CD4-positive, alpha-beta T cell treated with Interleukin-4 for 4 hours (primary cell): ENCODE measurements at places on chromosomes 5 and 9.

DNA sequence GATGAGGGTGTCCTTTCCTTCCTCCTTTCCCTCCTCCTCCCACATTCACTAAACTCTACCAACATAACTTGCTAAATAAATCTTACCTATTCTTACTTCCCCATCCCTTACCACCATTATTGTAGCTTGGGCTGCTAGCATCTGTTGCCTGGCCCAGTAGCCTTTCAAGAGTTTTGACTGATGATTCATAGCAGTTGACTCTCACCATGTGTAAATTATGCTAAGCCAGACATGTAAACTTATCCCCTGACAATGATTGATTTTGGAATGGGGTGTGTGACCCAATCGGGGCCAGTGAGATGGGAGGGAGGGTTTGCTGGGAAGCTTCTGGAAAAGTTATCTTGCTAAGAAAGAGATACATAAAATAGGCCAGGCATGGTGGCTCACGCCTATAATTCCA, 161.8 kb upstream of the SPRY4 start:
- no peak for DNase-seq

GRCh38 chr5:140372971-140373487, 13.0 kb downstream of the SLC4A9 start:
- peak; percentile 41 for DNase-seq

DNA sequence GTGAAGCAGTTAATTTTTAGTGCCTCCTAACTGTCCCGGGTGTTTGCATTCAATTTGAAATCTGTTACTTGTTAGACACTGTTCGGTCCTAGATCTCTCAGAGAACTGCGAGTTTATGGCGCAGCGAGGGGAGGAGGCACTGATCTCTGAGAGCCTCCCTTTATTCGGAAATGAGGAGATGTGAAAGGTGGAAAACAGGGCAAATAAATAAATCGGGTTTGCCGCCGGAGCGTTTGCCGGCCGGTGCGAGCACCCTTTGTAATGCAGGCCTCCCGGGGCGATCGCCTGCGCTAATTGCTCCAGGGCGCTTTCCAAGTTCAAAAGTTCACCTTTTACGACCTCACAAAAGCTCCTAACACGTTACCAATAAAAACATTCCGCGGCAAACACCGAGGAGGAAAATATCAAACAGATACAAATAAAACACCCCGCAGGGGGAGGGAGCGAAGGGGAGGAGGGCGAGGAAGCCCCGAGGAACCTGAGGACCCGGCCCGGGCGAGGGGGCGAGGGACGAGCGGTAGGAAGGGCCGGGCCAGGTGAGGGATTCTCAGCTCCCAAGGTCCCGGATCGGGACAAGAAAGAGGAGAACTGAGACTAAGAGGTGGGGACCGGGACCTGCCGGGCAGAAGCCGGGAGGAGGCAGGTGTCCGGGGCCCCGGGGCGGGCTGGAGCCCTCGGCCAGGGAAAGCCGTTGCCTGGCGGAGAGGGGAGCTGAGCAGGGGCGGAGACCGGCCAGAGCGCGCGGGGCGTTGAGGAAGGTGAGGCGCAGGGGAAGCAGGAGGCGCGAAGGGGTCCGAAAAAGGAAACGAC, 1.4 kb downstream of the NR6A1 start:
- no peak for DNase-seq

DNA sequence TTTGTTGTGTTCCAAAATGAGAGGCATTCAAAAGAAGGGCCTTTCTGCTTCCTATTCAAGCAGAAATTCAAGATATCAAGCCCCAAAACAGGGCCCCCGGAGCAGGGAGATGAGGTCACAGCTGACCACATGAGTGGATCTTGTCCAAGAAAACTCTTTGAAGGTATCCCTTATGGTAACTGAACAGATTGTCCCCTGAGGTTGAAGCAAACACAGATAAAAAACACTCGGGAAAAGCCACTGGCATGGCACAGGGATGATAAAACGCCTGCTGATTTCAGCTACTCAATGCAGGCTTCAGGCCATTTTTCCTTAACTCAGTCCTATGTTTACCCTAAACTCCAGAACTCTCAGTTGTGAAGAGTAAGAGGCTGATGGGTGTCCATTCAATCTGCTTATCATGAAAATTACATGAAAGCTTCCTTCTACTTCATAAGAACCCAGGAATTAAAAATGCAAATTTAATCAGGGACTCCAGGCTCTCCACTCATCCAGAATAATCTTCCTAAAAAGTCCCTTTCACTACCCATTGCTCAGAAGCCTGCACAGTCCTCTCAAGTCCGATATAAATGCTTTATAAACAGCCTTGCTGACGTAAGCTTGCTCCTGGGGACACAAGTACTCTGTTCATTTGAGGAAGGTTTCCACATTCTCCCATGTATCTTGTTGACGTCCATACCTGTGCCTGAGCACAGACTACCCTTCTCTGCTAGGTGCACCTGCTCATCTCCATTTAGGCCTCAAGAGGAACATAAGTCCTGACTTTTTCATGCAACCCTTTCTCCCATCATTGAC, 35.9 kb upstream of the SLC1A3 start:
- no peak for DNase-seq

GRCh38 chr5:159242656-159243055, 20.4 kb upstream of the UBLCP1 start:
- no peak for DNase-seq

DNA sequence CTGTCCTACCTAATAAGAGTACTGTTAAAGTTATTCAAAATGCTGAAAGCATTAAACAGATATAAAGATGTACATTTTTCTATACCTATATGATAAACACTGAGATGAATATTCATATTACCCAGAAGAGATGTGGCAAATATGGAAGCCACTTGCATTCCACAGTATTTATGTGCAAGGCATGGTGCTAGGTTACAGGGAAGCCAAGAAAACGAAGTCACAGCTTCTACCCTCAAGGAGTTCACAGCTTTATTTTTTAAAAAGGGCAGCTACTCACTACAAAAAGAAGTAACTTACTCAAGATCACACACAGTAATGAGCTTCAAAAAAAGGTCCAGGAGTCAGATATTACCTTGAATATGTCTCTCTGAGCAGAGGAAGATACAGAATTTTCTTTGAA, 484.6 kb downstream of the ZNF608 start:
- no peak for DNase-seq

- DNase-seq = no peak
Measured at GRCh38 chr5:160496334-160496733, 74.7 kb downstream of the PTTG1 start.

DNA sequence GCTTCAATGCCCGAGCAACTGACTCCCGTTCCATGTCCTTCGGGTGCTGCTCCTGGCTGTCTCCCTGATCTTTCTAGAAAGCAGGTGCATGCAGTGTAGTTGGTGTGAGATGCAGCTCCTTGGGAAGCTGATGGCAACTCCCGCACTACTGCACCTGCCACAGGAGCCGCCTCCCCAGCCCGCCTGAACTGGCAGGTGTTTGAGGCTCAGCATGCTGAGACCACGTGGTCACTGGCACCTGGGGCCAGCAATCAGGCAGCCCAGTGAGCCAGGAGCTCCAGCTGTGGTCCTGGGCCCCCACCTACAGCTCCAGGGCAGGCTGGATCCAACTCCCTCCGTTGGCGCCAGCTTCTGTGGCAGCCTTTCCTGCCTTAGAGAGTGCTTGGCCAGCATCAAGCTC, 111.5 kb downstream of the ICE1 start:
- no peak for DNase-seq

DNA sequence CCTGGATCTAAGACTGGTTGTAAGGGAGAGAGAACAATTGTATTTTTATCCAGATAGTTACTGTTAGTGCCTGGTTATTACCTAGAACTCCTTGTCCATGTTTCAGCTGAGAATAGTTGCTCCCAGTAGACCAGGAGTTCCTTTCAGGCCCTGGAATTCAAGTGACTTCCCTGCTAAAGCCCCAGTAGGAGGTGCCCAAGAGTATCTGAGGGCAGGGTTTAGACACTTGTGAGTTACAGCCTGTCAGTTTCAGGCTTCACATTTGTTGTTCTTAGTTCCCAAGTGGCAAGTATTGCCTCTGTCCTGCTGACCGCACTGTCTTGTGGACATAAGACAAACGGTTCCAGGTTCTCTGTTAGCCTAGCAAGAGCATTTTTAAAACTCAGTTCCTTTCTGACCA, 743.9 kb upstream of the SEMA6A start:
- no peak for DNase-seq

- no peak for DNase-seq
Measured at GRCh38 chr5:2872676-2873075, 121.2 kb upstream of the IRX2 start.

GRCh38 chr5:138626333-138626944, 51.2 kb upstream of the HSPA9 start:
- no peak for DNase-seq

- no peak for DNase-seq
Measured at GRCh38 chr9:110531776-110532175, 47.8 kb downstream of the SVEP1 start.

GRCh38 chr5:29197631-29198454, 1995.6 kb upstream of the CDH6 start:
- DNase-seq = no peak

GRCh38 chr9:111743275-111743674, 51.5 kb downstream of the SHOC1 start:
- no peak for DNase-seq

- no peak for DNase-seq
Measured at GRCh38 chr9:13437866-13438265, 158.4 kb upstream of the MPDZ start.

GRCh38 chr9:87557996-87558395, 60.3 kb downstream of the DAPK1 start:
- no peak for DNase-seq

DNA sequence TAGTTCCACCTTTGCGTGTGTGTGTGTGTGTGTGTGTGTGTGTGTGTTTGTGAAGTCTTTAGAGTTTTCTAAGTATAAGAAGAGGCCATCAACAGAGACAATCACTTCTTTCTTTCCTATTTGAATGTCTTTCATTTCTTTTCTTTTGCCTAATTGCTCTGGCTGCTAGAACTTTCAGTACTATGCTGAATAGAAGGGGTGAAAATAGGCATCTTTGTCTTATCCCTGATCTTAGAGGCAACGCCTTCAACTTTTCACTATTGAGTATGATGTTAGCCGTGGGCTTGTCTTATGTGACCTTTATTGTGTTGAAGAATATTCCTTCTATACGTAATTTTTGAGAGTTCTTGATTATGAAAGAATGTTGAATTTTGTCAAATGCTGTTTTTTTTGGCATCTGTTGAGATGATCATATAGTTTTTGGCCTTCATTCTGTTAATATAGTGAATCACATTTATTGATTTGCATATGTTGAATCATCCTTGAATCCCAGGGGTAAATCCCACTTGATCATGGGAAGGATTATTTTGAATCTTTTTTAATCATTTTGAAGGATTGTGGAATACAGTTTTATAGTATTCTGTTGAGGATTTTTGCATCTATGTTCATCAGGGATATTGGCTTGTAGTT, 134.8 kb upstream of the CD180 start:
- DNase-seq = no peak

DNA sequence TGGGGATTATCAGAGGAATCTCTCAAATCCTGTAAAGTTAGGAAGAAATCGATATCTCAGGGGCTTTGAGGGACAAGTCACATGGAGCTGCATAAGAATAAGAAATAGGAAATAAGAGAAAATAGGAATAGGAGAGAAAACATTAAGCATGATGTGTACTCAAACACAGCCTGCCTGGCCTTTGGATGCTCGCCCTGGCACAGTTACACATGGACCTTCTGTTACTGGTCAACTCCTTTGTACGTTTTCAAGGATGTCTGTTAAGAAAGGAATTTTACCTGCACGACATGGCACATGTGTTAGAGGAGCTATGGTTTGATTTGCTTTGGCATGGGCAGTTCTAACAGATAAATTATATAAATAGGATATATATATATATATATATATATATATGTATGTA, 321.2 kb downstream of the CDH12 start:
- DNase-seq = no peak

DNA sequence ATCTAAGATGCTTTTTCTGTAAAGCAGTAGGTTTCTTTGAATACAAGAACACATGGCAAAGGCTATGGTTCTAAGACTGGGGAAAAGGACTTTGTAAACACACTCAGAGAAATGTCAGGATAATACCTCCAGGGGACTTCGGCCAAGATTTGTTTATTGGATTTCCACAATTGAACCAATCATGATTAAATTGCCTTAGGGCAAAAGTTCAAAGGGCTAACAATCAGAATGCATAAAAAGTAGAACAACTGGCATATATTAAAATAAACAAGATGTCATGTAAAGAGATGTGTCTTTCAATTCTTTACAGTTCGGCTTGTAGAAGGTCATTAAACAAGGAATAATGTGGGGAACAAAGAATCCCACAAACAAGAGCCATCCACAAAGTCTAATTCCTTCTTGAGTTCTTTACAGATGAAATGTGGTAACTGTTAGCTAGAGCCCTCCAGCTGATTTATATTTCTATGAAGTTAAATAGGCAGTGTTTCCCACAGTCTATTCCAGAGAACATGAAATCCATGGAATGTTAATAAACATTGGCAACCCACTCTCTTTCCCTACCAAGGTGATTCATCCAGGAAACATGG, 565.5 kb downstream of the ZNF608 start:
- no peak for DNase-seq

- DNase-seq = no peak
Measured at GRCh38 chr9:120387257-120388002, 192.5 kb downstream of the CDK5RAP2 start.

DNA sequence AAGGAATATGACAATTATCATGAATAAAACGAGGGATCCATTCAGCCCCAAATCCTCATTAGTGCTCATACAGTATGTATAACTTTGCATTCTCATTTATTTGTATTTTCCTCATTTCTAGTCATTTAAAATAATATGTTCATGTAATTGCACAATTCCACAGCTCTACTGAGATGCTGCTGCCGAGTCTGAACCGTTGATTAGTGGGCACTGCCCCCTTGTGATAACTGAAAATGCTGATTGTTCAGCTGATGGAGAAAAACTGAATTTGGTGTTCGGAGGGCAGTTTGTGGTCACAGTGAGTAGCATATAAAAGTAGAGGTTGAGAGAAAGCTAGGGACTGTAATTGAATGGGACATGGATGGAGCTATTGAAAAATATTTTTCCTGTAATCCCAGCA, 12.2 kb upstream of the GPR151 start:
- DNase-seq = no peak

GRCh38 chr9:77440057-77440456, 208.1 kb downstream of the GNA14 start:
- DNase-seq = no peak

DNA sequence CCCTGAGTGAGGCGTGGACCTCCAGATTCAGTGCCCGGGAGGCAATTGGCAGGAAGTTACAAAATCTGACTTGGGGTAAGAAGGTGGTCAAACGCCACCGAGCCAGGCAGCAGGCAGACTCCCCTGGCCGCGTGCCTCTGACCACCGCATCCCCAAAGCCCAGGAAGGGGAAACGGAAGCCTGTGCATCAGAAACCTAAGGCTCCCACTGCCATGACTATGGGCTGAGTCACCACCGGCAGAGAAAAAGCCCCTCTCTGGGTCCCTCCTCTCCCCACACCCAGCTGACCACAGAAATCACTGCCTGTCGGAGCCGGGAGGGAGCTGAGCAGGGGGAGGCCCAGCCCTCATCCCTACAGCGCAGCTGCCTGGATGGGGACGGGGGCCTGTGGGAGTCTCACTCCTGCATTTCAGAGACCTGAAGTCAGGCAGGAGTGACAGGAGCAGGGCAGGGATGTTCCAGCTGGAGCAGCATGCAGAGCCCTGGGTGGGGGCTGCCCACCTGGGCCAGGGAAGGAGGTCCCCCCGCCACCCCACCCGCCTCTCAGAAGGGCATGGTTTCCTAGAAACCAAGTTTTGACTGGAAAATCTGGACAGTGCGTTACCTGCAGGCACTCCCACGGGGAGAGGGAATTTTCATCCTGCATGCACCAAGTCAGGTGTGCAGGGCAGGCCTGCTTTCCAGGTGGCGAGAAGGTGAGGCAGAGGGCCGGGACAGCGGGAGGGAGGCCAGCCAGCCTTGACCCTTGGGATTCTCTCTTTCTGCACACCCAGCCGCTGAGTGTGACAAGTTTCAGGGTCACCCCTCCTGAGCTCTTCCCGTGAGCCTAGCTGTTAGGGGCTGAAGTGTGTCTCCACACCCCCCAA, 68.2 kb downstream of the LRSAM1 start:
- DNase-seq = peak; percentile 36
